Occipital lobe (tissue), 3 donors: ENCODE measurements at places on chromosomes 12 and 14.
A peak's percentile ranks its signal among the peaks of the same experiment; 100 is the strongest.

DNA sequence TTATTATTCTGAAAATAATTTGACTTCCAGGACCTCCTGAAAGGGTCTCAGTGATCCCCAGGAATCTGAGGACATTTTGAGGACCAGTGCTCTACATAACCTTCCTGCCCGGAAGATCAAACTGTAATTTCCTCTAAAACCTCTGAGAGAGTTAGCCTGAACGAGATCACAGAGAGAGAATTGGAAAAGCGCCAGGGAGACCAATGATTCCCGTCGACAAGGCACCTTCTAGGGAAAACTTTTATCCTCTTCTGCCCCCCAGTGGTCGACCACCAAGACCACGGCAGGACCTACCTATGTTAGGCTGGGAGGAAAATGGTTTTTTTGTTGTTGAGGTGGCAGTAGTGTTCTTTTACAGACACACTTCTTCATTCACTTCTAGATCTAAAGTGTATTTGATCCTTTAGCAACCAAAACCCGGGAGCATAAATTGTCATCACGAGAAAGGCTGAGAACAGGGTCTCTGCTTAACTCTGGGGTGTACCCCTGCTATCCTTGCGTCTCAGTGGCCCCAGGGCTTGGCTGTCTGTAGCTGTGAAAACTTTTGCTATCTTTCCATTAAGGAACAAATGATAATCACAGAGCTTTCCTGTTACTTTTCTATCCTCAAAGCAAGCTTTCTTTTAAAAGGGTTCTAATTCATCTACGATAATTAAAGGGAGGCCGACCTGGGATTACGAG, 62.9 kb upstream of the NID2 start:
- peak; percentile 15 for DNase-seq

- no peak for DNase-seq
Observed at GRCh38 chr14:22221508-22221907, 367.5 kb downstream of the DAD1 start.

DNA sequence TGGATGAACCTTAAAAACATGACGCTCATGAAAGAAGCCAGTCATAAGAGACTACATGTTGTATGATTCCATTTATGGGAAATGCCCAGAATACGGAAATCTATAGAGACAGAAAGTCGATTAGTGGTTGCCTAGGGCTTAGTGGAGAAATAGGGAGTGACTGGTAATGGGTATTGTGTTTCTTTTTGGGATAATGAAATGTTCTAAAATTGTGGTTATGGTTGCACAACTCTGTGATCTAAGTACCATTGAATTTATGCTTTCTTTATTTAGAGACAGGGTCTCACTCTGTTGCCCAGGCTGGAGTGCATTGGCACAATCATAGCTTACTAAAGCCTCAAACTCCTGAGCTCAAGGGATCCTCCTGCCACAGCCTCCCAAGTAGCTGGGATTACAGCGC, 8.0 kb downstream of the RBMS2 start:
- no peak for DNase-seq

DNA sequence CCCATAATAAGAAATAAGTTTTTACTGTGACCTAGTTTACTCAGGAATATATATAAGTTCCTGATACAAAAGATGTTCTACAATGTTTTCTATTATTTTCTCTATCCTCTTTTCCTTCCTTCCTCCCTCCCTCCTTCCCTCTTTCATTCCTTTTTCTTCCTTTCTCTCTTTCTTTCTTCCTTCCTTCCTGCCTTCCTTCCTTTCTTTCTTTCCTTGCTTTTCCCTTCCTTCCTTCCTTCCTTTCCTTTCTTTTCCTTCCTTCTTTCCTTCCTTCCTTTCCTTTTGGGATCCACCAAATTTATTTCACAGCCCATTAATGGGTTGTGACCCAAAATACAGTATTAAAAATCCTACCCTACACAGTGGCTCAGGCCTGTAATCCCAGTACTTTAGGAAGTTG, 3.9 kb upstream of the VDR start:
- no peak for DNase-seq

DNA sequence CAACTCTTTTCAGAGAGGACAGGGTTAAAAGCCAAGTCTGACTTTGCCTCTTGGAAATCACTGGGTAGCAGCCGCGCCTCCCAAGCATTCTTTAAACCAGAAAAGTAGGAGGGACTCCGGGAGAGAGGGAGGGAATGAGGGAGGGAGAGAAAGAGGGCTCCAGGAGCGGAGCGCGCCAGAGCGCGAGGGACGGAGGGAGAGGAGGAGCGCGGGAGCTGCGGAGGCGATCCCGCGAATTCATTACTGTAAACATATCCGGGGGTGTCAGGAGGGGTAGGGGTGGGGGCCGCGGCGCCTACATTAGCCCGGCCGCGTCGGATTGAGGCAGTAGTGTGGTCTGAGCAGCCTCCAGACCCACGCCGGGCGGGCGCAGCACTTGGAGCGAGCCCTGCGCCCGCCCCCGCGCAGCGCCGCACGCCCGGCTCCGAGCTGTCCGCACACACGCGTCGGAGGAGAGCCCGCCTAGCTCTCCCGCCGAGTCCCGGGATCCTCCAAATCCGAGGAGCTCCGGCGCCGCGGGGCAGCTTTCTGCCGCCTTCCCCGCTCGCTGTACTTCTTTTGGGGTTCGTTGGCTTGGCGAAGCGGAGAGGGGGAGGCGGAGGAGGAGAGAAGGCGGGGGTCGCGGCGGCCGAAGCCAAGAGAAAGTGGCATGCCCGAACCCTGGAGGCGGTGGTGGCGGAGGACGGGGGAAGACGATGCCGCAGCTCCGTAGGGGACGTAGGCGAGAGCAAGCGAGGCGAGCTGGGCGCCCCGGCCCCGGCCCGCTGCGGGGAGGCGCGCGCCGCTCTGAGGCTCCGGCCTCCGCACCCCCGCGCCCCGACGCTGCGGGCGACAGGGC, 3.3 kb downstream of the FLRT2 start:
- DNase-seq = peak; percentile 71

GRCh38 chr14:70810621-70811020, 1.3 kb upstream of the MAP3K9 start:
- no peak for DNase-seq

DNA sequence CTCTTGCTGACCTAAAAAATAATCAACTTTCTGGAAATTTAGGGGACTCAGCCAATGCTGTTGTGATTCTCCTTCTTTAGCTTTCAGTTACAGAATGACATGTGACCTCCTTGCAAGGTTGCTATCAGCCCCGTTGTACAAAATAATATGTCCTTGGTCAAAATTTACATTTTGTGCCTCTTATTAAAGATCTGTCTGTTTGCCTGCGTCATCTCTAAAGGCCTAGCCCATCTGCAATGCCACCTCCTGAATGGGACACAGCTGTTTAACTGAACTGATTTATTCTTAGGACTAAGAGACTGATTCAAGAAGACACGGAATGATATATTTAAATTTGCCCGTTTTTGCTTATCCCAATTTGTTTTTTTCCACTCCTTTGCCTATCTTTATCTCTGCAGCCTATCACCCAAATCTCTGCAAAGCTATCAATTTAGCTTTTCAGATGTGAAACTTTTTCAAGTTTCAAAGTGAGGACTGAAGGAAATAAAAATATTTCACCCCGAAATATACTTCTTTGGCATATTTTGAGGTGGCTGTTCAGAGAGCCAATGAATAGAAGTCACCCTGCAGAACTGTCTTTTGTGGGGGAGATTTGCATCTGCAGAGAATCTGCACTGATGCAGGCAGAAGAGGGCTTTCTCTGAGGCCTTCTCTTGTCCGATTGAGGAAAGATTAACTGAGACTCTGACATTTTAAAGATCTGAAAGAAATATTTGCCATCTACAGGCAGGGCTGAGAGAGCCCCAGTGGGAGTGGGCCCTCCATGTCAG, 126.0 kb downstream of the VEZT start:
- DNase-seq = no peak

DNA sequence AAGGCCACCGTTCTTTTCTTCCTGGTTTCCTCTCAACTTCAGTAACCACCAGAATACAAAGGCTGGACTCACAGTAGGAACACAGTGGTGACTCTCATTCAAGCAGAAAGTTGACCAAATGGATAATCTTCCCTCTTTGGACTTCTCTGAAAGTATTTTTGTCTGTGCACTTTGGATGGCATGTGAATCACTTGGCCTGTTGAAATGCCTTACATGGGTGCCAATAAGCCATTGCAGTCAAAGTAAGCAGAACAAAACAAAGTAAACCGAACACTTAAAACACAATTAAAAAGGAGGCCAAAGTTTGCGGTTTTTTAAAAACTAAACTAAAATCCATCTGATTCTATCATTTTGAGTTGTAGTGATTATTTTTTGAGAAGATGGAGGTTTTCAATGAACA, 370.1 kb upstream of the DDHD1 start:
- no peak for DNase-seq

DNA sequence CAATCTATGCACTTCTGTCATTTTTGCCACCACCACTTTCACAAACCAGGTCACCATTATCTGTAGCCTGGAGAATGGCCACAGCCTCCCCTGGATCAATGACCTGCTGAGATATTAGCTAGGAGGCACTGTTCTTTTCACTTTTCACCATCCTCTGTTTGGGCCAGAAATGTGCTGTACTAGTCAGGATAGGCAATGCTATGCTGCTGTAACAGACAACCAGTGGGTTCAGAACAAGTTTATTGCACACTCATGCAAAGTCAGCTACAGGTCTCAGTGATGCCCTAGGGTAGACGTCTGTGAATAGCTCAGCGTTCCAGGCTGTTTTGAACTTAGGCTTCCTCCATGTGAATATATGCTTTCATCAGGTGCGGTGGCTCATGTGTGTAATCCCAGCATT, 231.5 kb downstream of the SUDS3 start:
- DNase-seq = no peak

DNA sequence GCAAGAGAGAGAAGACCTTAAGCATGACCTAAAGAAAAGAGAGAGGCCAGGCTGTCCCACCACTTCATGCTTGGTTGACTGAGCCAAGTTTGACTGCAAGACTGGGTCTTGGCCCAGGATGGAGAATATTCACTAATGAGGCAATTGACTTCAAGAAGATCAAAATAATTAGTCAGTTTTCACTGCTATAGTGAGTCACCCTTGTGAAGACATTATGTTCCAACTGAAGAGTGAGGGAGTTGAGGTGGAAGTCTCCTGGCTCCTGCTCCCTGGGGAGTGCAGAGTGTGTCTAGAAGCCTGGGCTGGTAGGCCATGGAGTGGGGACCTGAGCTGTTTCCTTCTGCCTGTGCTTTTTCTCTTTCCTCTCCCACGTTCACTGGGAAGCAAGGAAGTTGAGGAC, 117.6 kb downstream of the CACNA1C start:
- DNase-seq = no peak

GRCh38 chr14:73824536-73824935, 27.1 kb upstream of the PTGR2 start:
- no peak for DNase-seq

DNA sequence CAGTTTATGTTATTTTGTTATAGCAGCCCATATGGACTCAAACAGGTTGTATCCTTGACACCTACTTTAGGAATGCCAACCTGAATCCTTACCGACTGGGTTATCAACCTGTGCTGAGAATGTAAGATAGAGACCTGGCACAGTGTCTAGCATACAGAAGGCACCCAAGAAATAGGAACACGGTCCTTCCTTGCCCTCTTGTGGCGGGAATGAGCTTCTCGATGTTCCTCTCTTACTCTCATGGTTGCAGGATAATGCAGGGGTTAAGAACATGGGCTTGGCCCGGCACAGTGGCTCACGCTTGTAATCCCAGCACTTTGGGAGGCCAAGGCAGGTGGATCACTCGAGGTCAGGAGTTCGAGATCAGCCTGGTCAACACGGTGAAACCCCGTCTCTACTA, 6.5 kb downstream of the C12orf43 start:
- no peak for DNase-seq

DNA sequence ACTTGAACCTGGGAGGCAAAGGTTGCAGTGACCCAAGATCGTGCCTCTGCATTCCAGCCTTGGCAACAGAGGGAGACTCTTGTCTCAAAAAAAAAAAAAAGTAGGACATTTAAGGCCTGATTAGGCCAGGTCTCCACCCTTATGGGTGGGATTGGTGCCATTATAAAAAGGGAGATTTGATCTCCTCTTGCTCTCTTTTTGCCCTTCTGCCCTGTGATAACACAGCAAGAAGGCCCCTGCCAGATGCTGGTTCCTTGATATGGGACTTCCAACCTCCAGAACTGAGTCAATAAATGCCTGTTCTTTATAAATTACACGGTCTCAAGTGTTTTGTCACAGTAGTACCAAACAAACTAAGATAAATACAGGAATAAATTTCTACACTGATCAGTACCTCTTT, 81.0 kb downstream of the C2CD5 start:
- DNase-seq = no peak

DNA sequence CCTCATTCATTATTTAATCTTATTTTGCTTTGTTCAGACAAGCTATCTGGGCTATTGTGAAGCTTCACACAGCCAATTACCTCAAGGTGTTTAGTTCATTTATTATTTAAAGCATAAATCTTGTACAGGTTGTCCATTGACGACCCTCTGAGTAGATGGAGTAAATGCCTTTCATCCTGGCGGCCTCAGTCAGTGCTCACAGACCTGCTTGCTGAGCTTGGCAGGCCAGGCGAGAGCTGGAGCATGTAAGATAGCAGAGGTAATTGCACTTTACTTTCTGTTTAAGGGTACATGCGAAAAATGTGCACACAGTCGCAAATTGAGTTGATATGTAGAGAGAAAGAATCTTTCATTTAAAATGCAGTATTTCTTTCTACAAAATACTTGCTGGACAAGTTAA, 224.4 kb downstream of the NPAS3 start:
- no peak for DNase-seq

DNA sequence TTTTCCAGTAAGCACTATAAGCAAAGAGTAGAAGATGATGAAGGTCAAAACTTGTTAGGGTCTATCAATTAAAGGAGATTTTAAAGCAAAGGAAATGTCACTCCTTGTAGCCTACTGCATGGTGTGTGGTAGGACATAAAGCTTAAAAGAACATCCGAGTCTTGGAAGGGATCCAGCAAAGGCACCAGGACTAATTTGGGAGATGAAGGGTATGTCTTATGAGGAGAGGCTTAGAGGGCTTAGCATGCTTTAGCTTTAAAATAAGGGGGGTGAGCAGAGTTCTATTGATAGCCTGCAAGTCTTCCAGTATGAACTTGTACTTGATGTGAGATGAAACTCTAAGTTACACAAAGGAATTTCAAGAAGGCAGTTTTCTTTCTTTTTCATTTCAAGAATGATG, 11.8 kb upstream of the MYBPC1 start:
- DNase-seq = no peak

DNA sequence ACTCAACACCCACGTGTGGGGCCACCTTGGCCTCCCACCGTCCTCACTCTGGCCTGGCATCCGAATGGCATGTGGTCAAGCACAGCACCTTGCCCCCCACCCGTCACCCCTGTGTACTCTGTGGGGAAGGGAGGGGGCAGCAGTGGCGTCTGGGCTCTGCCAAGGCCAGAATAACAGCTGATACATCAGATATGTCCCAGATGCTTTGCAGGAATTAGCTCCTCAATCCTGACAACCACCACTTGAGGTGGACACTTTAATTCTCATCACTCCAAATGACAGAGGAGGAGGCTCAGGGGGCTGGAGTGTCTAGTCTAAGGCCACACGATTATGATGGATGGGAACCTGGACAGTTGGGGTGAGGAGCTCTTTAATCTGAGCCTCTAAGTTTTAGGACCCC, 1.7 kb upstream of the KRT80 start:
- DNase-seq = no peak
